ENCODE measurements at places on chromosomes 11 and 22.

- no peak for DNase-seq
These were observed 82.7 kb downstream of the GGT1 start for GRCh38 chr22:24685531-24686190.

DNA sequence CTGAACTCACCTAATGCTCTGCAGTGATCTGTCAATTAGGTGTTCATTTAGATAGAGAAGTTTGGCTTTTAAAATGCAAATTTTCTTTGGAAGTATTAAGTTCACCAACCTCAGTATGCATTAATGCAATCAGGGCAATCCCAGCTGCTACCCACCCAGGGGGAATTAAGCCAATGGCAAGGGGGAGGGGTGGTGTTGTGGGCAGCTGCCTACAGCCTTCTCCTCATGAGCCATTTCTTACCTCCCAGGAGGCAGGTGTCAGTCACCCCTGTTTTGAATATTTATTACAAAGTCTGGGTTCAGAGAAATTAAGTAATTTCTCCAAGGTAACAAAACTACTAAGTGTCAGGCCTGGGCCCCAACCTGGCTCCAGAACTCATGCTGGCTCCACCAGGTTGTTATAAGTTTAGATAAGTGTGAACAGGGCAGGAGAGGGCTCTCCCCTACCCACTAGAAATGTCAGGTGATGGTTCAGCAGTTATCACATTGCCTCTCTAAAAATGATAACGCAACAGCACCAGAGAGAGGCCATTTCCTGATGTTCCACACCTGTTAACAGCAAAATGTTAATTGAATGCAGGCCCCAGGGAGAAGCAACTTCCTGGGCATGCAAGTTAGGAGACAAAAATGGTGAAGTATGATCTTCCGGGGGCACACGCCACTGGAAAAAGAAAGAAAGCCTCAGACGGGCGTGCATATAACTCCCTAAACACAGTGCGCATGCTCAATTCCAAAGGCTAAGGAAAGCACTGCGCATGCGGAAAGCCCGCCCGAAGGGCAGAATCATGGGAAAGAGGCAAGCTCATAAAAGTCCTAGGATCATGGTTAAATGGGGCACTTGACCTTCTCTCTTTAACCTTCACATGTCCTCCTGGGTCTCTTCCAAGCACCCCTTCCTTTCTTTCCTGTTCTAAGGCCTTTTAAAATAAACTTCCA lies 35.4 kb upstream of the GNAZ start:
- DNase-seq, result no peak

GRCh38 chr22:31230155-31230870 lies 18.2 kb downstream of the LIMK2 start:
- peak; percentile 36 for DNase-seq

DNA sequence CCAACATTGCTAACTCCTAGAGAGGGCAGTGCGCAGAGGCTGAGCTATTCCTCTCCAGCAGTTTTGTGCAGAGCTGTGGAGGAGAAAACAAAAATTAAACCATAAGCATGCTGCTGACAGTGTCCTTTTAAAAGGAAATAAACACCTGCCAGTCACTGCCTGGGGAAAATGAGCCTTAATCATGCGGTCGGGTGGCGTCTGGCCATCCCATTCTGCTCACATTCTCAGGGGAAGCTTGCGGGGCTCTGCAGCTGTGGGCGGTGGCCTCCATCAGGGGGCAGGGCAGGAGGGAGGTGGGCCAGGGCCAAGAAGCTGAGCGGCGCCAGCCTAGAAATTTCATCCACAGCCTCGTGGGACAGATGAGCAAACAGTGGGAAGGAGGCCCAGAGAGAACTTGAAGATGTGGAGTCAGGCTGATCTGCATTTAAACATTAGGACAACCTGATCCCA lies 71.0 kb upstream of the TP53I11 start:
- peak; percentile 85 for DNase-seq

- DNase-seq, result no peak
These were observed 363.3 kb upstream of the CCDC90B start for GRCh38 chr11:83649528-83649855.

GRCh38 chr22:46764779-46765485 lies 2.5 kb downstream of the TBC1D22A start:
- no peak for DNase-seq

- no peak for DNase-seq
These were observed 103.6 kb upstream of the DRD2 start for GRCh38 chr11:113578715-113579250.

DNA sequence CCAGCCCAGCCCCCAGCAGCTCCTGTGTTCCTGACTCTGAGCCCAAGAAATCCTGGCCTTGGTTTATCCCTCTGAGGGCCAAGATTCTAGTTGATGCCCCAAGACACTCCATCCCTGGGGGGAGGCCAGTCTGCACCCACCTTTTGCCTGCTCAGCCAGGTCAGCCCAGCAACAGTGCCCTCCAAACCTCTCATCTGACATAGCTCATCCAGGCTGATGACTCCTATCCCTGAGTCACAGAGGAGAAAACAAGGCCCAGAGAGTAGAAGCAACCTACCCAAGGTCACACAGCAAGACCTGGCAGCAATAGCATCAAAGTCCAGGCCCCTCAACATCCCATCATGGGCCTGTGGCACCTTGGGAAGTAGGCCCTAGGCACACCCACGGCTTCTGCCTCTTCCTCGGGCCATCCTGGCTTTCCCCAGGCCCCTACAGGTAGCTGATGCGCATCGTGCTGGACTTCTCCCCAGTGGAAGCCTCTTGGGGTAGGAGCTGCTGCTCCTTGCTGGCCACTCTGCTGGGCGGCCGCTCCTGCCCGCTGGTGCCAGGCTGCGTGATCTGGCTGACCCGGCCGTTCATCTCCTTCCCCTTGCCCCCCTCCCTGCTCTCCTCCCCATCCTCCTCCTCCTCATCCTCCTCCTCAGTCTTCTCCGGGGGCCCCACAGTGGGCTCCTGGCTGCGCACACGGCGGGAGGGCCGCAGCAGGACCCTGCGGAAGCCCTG lies 6.0 kb downstream of the SSTR3 start:
- DNase-seq, result no peak

GRCh38 chr22:29744902-29745301 lies 21.9 kb downstream of the ZMAT5 start:
- peak; percentile 70 for DNase-seq

GRCh38 chr22:46501701-46502100 lies 35.7 kb downstream of the CELSR1 start:
- DNase-seq, result peak; percentile 80

DNA sequence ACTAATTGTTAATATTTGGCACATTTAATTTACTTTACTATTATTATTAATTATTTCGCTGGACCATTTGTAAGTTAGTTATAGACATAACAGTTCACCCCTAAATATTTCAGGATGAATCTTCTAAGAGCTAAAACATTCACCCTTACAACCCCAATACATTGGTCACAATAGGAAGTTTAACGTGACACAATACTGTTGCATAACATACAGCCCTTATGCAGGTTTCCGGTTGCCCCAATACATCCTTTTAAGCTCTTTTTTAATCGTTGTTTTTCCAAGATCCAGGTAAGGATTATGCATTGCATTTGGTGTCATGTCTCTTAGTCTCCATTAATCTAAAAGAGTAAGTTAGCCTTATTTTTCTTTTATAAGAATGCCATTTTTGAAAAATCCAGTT lies 71.2 kb downstream of the HSD17B12 start:
- DNase-seq, result no peak

DNA sequence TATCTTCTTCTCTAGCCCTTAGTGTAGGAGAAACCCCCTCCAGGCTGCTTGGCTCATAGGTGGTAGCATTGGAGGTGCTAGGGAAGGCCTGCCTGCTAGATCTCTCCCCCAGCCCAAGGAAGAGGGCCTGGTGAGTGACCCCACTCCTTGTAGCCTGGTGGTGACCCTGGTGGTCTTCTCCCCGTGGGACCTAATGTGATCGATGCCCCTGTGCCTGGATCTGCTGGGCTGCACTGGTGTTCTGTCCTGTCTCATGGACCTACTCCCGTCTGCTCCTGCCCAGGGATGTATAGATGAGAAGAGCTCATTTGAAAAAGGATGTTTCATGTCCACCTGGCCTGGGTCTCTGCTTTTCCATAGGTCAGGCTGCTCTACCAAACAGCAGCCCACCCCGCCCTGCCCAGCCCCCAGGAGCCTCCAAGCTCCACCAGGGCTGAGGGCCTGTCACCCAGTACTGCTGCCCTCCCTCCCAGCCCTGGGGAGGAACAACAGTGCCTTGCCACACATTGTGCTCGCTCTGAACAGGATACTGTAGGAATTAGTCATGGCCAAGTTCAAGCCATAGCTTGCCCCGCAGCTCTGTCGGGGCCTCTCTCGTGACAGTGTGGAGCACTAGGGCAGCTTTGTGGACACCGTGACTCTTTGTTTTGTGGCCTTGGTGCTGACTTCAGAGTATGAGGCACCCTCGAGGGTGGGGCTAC lies 19.7 kb downstream of the SLC37A2 start:
- peak; percentile 70 for DNase-seq

DNA sequence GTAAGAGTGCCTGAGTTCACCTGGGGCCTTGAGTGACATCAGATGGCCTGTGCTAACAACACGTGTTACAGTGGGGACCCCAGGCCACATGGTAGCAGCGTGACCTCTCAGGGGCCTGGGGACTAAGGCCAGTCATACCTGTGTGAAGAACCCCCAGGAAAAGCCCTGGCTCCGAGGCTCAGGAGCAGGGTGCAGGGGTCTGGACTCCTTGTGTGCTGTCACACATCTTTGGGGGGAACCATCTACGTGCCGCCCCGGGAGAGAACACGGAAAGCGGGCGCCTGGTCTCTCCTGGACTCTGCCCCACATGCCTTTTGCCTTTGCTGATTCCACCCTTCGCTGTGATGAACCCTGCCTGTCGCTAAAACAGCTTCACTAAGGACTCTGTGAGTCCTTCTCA lies 48.7 kb downstream of the SHANK2 start:
- DNase-seq, result no peak

DNA sequence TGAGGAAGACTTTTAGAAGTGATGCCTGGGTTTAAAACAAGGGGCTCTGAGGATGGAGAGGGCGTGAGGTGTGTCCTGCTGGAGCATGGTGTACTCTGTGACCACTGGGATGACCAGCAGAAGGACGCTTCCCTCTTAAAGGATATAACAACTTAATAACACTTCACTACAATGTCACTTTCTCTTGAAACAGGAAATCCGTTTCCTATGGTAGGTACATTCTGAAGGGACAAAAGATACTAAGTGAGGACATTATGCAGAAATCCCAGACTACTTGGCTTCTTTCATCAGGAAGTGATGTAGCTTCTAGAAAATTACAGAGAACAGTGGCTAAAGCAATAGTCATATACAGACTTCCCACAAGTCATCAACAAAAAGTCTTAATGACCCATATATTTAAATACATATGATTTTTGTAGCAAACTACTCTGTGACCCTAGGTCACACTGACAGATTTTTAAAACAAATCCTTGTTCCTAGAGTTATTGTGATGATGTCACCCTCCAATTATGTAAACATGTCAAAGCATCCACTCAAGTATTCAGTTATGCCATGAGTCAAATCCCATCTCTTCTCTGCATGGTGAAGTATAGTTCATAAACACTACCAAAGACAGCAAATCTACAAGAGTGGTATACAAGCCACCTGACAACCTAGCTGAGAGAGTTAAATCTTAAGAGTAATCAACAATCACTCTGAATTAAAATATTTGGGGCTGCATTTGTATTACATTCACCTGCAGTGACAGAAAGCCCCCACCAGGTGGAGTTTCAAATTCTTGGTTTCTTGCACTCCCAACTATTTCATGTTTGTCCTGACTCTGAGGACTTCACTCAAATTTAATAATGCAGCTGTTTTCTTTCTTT lies 32.8 kb downstream of the PITPNB start:
- peak; percentile 81 for DNase-seq

- DNase-seq, result no peak
These were observed 54.6 kb downstream of the OSBP2 start for GRCh38 chr22:30749272-30749671.

GRCh38 chr11:104908186-104908531 lies 9.9 kb upstream of the CASP12 start:
- no peak for DNase-seq

DNA sequence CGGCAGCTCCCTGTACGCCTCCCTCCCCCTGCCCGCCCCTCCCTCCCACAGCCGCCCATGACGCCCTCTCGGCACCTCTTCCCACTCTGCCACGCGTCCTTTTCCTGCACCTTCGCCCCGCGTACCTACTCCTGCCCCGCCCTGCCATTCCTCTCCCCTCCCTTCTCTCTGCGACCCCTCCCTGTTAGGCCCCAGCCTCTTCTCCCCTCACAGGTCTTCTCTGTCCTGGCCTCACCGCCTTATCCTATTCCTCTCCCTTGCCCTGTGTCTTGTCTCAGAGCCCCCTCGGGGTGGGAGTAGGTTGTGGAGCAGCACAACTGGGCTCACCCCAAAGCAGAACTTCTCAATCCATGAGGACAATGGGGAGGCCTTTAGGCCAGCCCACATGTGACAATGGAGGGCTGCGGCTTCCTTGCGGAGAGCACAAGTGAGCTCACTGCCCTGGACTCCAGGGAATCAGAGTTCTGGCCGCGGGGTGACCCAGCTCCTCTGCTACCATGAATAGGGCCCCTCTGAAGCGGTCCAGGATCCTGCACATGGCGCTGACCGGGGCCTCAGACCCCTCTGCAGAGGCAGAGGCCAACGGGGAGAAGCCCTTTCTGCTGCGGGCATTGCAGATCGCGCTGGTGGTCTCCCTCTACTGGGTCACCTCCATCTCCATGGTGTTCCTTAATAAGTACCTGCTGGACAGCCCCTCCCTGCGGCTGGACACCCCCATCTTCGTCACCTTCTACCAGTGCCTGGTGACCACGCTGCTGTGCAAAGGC lies 539 bp downstream of the SLC35C1 start:
- peak; percentile 69 for DNase-seq

- DNase-seq, result no peak
These were observed 164.4 kb upstream of the BDNF start for GRCh38 chr11:27864611-27865010.

GRCh38 chr11:14300661-14301304 lies 58.2 kb downstream of the RRAS2 start:
- DNase-seq, result peak; percentile 84

DNA sequence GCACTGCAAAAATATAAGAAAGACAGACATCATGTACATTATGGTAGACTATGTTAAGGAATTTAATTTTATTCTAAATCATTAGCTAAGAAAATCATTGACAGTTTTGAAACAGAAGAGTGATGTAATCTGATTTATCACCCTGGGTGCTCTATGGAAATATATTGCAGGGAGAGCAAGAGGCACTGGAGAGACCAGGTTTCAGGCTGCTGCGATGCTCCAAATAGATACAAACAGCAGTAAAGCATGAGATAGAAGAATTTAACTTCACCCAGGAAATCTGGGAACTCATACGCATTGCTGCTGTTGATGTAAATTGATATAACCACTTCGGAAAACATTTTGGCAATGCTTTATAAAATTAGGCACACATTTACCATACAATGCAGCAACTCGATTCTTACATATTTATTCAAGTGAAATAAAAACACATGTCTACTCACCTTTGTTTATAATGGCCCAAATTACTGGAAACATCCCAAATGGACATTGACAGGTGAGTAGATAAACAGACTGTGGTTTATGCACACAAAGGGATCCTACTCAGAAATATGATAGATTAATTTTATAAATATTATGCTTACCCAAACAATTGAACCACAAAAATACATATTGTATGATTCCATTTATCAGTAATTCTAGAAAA lies 535.1 kb upstream of the CHORDC1 start:
- no peak for DNase-seq

Measured in fibroblast of mammary gland (primary cell).